ENCODE measurements at places on chromosomes 1 and 21.
A peak's percentile ranks its signal among the peaks of the same experiment; 100 is the strongest.

DNA sequence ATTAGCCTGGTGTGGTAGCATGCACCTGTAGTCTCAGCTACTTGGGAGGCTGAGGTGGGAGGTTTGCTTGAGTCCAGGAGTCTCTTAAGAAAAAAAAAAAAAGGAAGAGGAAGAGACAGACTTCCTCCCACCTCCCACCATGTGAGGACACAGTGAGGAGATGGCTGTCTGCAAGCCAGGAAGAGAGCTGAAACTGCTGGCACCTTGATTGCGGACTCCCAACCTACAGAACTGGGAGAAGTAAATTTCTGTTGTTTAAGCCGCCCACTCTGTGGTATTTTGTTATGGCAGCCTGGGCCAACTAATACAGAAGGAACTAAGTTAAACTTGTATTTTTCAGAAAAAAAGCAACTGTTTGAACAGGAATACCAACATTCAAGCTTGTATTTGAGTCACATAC lies 21.7 kb downstream of the DOP1B start:
- no peak for DNase-seq

GRCh38 chr1:40980068-40980452 lies 564 bp downstream of the CTPS1 start:
- DNase-seq = no peak

GRCh38 chr1:236123563-236123962 lies 18.8 kb upstream of the GPR137B start:
- DNase-seq = no peak

DNA sequence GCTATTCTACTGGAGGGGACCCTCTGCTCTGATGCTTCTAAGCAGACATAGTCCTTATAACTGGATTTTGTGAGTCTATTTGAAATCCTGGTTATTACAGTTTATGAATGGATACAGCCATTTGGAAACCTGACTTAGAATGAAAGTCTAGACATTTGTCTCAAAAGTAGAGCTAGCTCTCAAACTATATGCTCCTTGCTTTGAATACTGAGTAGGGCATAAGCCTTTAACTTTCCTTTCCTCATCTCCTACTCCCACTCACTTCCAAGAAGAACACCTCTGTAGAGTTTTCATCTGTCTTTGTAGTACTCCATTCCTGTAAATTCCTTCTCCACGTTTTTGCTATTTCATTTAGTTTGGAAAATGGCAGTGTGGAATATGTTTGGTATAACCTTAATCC lies 9.0 kb upstream of the ARID1A start:
- DNase-seq = peak; percentile 18

- DNase-seq = peak; percentile 24
Observed at GRCh38 chr1:7581754-7582459, 189.2 kb upstream of the VAMP3 start.

DNA sequence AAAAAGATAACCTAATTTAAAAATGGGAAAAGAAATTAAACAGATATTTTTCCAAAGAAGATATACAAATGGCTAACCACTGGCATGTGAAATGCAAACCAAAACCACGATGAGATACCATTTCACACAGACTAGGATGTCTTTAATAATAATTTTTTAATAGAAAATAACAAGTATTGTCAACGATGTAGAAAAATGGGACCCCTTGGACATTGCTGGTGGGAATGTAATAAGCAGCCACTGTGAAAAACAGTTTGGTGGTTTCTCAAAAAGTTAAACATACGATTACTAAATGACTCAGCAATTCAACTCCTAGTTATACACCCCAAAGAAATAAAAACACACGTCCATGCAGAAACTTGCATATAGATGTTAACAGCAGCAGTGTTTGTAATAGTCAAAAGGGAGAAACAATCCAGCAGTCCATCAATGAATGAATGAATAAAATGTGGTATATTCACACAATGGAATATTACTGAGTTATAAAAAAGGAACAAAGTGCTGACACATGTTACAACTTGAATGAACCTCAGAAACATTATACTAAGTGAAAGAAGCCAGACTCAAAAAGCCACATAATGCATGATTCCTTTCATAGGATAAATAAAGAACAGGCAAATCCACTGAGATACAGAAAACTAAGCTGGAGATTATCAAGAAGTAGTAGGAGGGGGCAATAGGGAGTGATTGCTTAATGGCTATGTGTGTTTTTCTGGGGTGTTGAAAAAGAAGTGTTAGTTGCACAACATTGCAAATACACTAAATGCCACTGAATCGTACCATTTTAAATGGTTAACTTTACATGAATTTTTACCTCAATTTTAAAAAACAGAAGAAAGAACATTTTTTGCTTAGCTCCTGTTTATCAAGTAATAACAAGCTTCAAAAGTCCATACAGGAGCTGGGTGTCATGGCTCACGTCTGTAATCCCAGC lies 4.1 kb downstream of the PPT1 start:
- DNase-seq = no peak

DNA sequence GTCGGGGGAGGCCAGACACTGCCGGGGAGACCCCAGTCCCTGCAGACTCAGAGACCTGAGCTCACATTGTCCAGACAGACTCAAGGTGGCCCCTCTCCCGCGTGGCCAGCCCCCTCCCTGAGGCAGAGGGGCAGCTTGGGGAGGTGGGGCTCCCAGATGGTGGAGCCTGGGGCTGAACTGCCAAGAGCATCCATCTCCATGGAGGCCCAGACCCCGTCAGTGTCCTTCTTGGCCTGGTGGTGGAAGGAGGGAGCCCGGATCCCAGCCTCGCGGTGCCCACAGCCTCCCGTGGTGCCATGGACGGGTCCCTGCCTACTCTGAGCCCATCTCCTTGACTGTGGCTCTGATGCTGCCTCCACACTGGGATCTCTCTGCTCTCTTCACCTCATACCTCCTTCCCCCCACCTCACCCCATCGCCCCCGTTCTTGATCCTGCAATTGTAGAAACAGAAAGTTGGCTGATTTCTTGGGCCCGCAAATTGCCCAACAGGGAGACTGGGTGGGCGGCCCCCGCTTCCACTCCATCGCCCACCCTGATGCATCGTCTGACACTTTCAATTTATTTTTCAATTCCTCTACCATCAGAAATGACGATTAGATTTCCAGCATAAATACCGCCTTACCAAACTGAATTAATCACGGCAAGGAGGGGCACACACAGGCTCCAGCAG lies 348.9 kb downstream of the MATN1 start:
- no peak for DNase-seq

All from NCI-H69 (cell line).